Anterior cingulate cortex (tissue), 58 donors: ENCODE measurements at places on chromosomes 1 and 21.

DNA sequence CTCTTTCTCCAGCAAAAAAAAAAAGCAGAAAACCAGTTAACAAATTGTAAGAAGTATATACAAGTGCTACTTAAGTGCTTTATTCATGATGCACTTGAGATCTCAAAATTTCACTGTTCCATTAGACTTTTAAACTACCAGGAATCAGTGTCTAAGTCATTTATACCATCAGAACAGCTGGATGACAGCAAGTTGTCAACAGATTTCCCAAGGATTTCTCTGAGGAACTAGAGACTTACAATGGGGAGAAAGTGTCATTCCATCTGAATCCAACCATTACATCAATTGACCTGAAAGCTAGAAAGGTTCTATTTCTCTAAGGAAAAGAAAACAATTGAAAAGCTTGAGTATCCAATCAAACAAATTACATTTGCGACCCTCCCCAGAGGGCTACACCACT is 43.8 kb downstream of the USH2A start:
- DNase-seq = no peak

GRCh38 chr21:45135122-45135521 is 60.7 kb downstream of the ADARB1 start:
- DNase-seq = no peak

GRCh38 chr1:66055092-66055491 is 262.4 kb downstream of the PDE4B start:
- no peak for DNase-seq

DNA sequence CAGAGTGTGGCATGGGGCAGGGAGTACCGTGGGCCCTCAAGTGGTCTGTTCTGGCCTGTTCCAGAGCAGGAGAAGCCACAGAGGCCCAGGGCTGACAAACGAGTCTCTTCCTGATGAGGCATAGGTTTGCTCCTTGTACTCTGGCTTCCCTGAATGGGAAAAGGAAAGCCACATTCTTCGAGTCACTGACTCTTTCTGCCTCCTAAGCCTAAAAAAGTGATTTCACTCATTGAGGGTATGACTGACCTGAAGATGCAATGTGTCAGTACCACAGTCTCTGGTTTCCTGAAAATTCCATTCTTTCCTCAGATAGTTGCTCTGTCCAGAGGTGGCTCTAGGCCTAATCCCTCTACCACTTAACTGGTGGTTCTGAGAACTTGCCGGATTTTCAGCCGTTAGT is 92.3 kb downstream of the KCNN3 start:
- no peak for DNase-seq

GRCh38 chr1:95028954-95029353 is 43.8 kb downstream of the ALG14 start:
- no peak for DNase-seq

DNA sequence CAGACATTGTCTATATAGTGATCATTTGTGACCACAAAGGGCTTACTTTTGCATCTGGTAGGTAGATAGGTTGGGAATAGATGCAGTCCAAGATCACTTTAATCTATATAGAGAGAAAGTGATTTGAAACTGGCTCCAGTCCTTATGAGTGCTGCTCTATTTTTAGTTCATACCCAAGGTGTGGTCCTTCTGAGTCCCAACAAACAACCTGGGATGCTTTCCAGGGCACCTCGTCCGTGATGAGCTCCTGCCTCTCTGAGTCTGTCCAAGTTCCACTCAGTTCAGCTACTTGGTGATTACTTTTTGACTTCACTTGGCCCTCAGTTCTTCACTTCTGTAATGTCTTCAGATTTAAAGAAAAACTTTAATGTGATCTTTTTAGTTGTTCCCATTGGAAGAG is 20.2 kb downstream of the DIP2A start:
- no peak for DNase-seq

DNA sequence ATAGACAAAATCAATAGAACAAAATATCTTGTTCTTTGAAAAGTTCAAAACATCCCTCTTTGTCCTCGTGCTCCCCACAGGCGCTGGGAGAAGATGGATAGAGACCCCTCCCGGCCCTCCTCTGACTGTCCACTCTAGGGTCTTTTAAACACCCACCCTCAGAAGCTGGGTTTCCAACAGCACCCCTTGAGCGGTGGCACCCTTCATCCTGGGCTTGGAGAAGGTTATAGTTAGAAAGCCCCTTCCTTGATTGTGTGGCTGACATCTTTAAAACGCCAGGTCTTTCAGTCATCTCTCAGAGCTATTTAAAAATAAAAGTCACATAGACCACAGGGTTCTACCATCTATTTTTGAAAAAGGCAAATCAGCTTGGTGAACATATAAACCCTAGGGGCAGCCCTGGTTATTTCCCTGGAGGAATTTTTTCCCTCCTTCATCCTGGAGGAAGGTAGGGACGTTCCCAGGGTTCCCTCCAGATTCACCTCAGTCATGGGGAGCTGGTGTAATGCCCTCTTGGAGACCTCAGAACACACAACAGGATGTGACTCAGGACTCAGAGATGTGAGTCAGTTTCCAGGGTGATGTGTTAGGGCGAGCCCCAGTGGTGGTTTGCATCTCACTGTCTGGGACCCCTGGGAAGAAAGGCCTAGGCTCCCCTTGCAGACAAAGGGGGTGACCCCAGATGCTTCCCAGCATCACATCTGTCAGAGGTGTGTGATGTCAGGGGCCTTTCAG is 138.5 kb downstream of the CLIC6 start:
- no peak for DNase-seq

GRCh38 chr1:243748706-243749283 is 101.2 kb downstream of the AKT3 start:
- peak; percentile 26 for DNase-seq

DNA sequence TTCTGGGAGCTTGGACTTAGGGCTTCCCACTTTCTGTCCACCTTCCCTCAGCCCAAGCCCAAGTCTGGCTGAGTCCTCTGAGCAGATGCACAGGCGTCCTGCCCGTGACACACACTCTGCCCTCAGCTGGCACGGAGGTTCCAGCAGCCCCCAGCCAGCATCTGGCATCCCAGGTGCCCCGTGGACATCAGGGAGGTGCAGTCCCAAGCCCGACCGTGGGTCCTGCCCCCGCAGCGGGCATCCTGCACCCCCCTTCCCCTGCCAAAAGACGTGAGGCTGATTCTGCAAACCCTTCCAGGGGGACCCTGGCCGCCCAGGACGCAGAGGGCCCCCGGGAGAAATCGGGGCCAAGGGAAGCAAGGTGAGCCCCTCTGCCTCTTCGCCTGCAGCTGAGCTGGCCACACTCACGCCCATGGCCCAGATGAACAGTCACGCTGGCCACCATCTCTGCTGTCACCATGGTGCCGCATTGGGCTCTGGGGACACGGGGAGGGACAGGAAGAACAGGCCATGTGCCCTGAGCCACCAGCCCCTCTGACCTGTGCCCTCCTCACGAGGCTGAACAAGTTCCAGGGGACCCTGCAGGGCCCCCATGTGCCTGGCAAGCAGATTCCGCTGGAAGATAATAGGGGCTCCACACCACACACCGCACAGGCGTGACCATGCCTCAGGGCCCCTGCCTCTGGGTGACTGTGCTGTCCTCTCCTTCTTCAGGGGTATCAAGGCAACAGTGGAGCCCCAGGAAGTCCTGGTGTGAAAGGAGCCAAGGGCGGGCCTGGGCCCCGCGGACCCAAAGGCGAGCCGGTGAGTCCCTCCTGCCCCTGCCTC is 20.6 kb downstream of the COL6A2 start:
- no peak for DNase-seq

- DNase-seq = no peak
These were observed 34.9 kb downstream of the ARID1A start for GRCh38 chr1:26730695-26731094.

- no peak for DNase-seq
These were observed 29.4 kb downstream of the OVAAL start for GRCh38 chr1:180588121-180588520.

DNA sequence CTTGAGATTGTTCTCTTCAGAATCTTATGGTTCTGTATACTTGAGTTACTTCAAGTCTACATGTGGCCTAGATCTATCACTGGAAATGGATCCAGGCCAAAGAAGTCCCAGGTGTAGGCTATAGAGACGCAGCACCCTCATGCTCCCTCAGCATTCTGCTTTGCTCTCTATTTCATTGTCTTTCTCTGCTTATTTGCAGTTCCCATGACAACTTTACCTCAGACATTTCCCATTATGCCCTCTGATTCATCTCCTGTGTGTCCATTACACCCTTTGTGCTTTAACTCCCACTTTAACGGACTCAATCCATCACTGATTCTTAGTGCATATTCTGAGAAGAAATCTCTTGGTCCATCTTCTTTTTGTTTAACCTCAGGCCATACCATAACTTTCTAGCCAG is 236.9 kb upstream of the NRIP1 start:
- DNase-seq = no peak

DNA sequence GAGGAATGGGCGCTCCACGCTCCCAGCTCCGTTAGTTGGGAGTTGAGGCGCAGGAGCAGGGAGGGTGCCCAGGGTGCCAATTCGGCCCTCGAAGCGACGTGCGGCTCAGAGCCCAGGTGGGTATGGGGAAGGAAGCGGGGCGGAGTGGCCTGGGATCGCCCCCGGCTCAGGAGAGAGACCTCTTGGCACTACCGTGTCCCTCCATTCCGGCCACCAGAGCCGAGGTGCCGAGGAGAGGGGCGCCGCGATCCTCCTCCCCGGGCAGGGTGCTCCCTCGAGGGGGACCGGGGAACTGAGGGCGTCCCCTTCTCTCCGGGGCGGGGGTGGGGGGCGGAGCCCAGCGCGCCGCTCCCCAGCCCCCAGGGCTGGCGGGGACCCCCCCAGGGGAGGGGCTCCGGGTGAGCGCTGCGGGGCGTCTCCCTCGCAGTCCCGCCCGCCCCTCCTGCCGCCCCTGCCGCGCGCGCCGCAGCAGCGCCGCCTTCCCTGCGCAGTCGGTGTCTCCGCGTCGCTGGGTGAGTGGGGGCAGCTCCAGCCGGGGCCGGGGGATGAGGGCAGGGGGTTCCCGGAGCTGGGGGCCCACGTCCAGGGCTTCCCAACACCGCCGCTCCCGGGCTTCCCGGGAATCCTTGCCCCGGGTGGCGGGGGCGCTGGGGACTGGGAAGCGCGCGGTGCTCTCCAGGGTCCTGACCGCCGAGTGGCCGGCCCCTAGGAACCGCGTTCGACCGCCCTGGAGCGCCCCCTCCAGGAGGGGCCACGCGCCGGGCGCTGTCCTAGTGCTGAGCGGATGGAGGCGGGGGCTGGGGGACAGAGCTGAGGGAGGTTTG is at the start of gene HPCA:
Gene HPCA (plus strand): TSS at position 488 of the 824 bp plus-strand sequence. CDS start 2,408 bp downstream, outside the sequence.
- no peak for DNase-seq

DNA sequence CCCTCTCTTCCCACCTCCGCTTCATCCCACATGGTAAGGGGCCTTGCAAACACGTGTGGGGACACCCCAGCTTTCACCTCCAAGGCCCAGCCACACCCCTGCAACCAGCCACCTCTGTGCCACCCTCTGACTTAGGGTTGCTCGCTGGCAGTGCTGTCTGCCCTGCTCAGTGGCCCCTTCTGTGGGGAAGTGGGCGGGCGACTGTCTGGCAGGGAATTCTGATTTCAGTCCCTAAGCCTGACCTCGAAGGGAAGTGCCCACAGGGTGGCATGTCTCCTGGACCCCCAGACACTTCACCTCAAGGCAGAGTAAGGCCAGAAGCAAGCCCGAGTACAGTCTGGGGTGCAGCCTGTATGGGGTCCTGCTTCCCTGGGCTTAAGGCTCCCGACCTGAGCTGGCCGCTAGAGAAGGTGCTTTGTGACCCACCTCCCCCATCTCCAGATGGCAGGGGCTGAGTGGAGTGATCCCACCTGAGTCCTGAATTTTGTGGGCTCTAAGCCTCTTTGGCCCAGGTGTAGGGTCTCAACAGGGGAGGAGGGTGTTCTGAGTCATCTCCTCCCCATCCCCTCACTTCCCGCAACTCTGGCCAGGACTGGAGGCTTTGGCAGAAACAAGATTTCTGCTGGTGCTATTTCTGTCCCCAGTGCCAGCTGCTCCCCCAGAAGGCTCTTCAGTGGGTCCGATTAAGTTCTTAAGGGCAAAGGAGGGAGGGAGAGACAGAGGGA is 7.0 kb downstream of the RD3 start:
- no peak for DNase-seq

- no peak for DNase-seq
These were observed 2.1 kb upstream of the IVNS1ABP start for GRCh38 chr1:185319139-185319475.

DNA sequence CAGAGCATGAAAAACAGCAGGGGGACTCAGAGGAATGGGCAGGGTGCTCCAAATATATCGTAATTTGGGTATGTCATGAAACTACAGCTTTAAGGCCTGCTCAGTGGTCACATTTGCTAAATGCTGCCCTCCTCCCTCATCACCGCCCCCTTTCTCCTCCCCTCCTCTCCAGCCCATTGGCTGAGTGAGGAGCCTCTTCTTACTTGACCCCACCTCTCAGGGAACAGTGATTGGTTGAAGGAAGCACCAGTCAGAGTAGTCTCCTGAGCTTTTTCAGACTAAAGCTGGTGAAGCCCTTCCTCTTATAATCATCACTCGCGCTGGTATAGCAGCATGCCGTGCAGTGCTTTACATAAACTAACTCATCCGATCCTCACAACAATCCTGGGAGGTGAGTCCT is 10.0 kb upstream of the TTC39A start:
- DNase-seq = no peak

DNA sequence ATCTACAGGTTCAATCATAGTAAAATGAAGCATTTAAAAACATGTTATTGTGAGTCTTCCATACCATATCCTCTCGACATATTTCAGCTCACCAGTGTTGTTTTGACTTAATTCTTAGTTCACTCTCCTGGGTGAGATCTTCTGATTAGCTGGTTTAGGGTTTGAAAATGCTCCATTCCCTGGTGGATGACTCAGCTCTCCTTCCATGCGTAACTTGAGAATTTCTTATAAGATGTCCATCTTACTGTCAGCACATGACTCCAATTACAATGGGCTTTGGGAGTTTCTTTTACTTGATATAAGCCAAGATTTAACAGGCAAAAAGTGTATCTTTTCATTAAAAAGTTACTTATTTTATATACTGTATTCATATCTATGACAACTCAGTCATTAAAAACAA is 476.5 kb downstream of the BRINP3 start:
- DNase-seq = no peak

- no peak for DNase-seq
These were observed 18.1 kb upstream of the USP24 start for GRCh38 chr1:55233145-55233777.

DNA sequence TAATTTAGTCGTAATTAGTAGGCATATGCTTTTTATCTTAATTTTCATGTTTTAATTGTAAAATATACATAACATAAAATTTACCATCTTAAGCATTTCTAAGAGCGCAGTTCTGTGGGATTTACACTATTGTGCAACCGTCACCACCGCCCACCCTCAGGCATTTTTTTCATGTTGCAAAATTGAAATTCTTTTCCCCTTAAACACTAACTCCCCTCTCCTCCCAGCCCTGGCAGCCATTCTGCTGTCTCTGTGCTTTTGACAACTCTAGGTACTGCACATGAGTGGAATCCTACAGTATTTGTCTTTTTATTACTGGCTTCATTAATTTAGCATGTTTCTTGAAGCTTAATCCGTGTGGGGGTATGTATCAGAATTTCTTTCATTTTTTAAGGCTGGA is 7.8 kb downstream of the PIK3CD start:
- DNase-seq = no peak

GRCh38 chr1:41502912-41503311 is 18.4 kb upstream of the EDN2 start:
- no peak for DNase-seq
